Thoracic aorta (tissue), 2 donors: ENCODE measurements at places on chromosomes 4 and X. TPM values are rescaled to one million over a fixed set of nuclear protein-coding genes. Genes with fewer than 3 reads are reported as not detected.

DNA sequence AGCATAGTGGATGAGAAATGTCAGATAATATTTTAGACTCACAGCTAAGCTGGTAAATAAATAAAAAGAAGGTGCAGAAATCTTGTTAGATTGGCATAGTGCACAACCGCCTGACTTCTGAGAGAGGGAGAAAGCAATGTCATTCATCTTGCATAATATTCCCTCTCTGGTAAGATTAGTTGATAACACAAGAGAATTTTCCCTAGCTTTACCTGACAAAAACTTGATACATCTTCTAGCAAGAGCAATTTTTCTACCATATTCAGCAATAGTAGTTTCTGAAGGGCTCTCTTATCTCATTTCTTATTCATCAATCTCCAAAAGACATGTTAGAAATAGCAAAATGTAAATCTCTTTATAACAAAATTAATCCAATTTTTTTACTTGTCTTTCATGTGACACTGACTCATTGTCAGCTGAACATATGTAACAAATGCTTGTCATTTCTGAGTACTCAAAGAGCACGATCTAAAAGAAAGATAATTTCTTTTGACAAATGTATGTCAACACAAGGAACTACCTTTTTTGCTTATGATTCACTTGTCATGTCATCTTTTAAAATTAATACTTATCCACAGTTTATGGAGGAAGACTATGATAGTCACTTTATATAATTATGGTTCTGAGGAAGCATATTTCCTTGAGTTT is 240.0 kb downstream of the ARAP2 start:
- no peaks in the 10 kb centered on the region for H3K36me3 ChIP-seq
- no peaks in the 10 kb centered on the region for H3K4me1 ChIP-seq
- H3K27ac ChIP-seq = no peak overlapping the region

- no peaks in the 10 kb centered on the region for H3K27me3 ChIP-seq
- DNase-seq = no peak
- no peak overlapping the region for H3K4me3 ChIP-seq
- no peaks in the 10 kb centered on the region for H3K36me3 ChIP-seq
These were observed 1350.9 kb downstream of the ARAP2 start for GRCh38 chr4:34893382-34893781.

Gene C4orf50
- total RNA-seq = 0.14 TPM

Gene G3BP2
- 71.9 TPM for total RNA-seq

Gene PNMA5
- not detected for total RNA-seq
